ENCODE measurements at places on chromosomes 1 and 21. TPM values are rescaled to one million over a fixed set of nuclear protein-coding genes. Genes with fewer than 3 reads are reported as not detected.

The NR0B2 gene
- not detected for total RNA-seq

The C1orf185 gene
- total RNA-seq = not detected

The HMCN1 gene
- 1.3 TPM for total RNA-seq

The LIN28A gene
- 0.81 TPM for total RNA-seq

The PBX1 gene
- 182 TPM for total RNA-seq

The KIF14 gene
- total RNA-seq = 6.9 TPM

- no peak for ATAC-seq
These were observed 2.4 kb downstream of the ACTN2 start for GRCh38 chr1:236688705-236689104.

- no peak for ATAC-seq
These were observed 2.7 kb upstream of the NPHP4 start for GRCh38 chr1:5994713-5995621.

- ATAC-seq = no peak
These were observed 3.5 kb downstream of the KRTAP10-9 start for GRCh38 chr21:44630440-44630839.

DNA sequence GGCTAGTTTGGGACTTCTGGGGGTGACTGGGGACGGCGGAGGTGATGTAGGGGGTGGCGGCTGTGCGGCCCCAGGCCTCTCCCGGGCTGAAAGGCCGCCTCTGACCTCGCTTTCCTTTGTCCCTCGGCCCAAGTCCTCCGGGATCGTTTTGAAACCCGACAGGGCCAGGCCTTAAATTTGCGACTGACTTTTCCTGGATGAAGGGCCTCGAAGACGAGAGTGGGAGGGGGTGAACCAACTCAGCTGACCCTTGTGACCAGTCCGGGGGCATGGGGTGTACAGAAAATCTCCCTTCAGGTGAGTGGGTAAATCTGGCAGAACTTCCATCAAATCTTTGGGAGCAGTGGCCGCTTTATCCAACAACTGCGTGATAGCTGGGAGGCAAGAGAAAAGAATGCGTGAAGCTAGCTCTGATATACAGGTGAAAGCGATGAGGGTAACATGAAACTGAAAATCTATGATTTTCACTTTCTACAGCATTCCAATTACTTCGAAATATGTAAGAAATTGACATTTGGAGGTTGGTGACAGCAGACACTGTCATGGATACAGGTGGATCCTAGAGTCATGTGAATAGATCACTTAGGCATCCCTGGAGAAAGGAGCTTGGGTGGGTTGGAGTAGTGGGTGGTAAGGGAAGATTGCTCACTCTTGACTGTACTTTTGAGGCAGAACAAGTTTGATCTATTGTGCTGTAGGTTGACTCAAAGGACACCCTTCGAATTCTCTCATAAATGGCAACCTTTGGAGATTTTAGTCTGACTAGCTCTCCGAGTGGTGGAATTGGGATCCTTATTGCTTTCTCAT, 885 bp downstream of the AHCYL1 start:
- no peak for ATAC-seq

DNA sequence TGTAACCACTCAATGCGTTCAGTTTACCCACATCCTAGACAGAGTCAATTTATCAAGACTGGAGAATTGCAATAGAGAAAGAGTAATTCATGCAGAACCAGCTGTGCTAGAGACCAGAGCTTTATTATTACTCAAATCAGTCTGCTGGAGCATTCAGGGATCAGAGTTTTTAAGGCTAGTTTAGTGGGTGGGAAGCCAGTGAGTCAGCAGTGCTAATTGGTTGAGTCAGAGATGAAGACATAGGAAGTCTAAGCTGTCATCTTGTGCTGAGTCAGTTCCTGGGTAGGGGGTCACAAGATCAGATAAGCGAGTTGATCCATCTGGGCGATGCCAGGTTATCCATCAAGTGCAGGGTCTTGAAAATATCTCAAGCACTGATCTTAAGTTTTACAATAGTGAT, 499.6 kb downstream of the MRPL39 start:
- no peak for ATAC-seq

DNA sequence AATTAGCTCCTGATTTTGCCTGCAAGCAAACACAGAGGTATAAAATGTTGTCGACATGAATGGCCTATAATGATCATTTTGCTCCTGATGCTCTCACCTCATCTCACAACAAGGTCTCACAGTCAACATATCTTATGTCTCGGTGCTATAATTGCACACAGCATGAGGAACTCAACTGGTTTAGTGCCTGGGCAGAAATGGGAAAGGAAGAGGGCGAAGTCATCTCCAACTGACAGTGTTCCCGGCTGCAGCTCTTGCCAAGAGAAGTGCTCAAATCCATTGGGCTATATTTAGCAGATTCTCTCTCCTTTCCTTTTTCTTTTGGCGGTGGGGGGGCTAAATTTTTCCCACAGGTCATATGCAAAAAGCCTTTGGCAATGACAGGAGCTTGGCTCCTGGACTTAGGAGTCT, 53.0 kb downstream of the SLC45A1 start:
- ATAC-seq = peak; percentile 22

DNA sequence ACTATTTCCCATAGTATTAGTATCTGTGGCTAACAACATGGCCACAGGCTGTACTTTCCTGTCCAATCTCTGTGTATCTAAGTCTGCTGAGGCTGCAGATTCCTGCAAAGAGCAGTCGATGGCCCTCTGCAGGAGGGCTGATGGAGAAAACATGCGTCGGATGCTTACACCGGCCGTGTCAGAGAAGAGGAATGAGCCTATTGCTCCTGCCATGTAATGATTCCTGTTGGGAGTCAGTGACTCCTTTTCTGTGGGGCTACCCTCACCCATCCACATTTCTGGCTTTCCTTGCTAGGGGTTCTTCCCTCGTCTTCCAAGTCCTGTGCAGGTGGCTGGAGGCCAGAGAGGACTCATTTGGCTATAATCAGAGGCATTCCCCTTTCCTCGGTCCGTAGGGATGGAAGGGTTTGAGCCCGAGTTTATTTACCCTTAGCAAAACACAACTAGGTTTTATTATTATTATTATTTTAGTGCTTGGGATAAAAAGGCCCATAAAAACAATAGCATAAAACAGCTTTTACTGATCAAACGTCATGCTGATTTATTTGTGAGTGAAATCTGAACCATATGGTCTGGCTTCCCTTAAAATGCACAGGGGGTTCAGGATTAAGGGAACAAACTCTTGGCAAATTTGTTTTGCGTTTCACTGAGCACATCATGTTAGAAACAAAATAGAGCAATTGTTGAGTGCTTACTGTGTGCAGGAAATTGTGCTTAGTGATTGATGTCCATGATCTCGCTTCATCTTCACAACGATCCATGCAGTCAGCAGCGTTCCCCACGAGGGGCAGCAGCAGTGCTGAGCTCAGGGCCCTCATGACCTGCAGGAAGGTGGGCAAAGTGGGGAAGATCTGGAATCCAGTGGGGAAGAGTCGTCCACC, 70.8 kb downstream of the KIF26B start:
- ATAC-seq = peak; percentile 89

DNA sequence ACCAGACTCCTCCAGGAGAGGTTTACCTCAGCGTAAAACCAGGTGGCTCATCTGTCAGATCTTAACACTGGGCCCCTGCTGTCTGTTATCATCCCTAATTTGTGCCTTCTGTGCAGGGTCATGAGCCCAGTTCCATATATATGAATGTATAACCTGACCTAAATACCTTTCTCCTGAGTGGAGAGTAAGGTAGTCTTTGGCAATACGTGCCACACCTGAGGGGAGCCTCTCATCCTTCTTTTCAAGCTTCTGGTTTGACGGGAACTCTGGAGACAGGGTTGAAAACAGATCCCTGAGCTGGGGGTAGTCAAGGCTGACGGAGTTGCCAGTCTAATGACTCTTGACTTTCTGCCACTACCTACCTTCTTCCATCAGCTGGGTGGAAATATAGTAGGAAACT, 4.1 kb downstream of the SFT2D2 start:
- ATAC-seq = no peak

DNA sequence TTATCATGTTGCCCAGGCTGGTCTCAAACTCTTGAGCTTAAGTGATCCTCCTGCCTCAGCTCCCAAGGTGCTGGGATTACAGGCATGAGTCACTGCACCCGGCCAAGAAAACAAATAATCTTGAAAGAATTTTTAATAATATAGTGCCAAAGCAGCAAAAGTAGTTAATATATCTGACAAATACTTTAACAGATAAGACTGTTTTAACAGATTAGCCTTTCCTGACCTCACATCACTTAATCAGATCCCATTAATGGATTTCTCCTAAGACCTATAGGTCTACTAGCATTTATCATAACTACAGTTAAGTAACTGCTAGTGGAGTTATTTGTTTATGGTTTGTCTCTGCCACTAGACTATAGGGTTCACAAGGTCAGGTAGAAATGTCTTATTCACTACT, 61.1 kb upstream of the HP1BP3 start:
- no peak for ATAC-seq

DNA sequence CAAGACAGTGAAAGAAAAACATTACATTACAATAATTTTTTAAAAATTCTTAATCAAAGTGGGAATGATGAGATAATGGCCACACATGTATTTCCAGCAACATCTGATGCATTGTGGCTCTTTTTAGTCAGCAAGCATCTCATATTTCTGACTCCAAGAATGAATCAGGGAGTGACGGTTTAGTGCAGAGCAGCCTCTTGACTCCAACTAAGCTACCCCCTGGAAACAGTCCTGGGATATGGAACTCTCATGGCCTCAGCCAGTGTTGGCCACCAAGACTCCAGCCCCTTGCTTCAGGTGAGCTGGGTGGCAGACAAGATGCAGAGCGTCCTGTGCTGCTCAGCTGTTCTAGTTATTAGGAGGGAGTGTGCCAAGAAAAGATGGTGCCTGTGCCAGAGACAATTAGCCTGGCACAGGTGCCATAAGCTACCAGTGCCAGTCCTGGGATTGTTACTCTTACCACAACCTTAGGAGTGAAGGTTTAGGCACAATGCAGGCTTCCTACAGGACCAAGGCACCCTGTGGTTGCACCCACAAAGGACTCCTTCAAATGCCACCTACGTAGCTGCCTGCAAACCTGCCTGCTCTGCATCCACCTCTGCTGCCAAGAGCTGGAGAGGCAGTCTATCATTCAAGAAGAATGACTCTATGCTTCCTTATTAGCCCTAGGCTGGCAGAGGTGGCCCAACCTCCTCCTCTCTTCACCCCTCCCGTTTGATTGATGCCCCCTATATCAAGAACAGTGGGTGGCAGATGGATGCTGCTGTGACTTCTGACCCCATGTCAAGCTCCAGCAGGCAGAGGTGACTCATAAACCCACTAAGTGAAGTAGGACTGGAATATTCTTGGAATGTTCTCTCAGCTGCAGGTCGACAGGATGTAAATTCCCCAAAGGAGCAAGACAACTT, 6.0 kb upstream of the SEC16B start:
- ATAC-seq = peak; percentile 15

GRCh38 chr1:35557611-35558373, at the start of gene NCDN:
NCDN (plus strand) TSS chr1:35557799; CDS start chr1:35558191, 392 bp downstream.
- peak; percentile 85 for ATAC-seq

Measured in motor neuron (in vitro differentiated cells).